ENCODE measurements at places on chromosomes 4 and X.

DNA sequence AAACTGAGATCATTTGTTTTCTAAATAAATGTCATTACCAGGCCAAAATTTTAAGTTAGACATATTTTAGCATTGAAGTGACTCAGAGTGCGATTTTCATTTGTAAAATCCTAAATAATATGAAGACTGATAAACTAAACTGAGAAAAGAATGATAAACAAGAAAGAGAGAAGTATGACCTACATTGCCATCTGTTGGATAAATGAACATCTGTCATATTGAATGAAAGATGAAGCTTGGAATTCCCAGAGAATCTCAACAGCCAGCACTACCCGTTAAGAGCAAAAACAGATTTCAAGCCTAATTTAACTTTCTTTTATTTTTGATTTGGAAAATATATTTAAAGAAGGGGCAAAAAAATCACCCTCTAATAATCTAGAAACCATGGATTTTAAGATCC is 591.0 kb upstream of the ATOH1 start:
- DNase-seq = no peak

DNA sequence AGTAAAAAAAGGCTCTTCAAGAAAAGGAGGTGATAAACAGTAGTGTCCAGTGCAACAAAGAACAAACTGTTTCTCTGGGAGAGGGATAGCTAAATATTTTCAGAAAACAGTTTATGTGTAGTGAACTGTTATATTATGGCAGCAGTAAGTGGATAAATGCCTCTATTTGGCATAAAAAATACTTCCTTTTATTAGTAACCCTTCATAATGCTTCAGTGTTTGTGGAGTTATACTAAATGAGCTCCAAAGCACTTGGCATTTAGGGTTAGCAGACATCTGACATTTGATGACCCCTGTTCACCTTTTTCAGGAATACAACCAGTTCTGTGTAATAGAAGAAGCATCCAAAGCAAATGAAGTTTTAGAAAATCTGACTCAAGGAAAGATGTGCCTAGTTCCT is 31.9 kb downstream of the TRAPPC11 start:
- no peak for DNase-seq

- DNase-seq = no peak
Observed at GRCh38 chr4:48787056-48787455, 7.0 kb upstream of the FRYL start.

GRCh38 chr4:82667761-82668480 is 106.1 kb upstream of the TMEM150C start:
- no peak for DNase-seq

DNA sequence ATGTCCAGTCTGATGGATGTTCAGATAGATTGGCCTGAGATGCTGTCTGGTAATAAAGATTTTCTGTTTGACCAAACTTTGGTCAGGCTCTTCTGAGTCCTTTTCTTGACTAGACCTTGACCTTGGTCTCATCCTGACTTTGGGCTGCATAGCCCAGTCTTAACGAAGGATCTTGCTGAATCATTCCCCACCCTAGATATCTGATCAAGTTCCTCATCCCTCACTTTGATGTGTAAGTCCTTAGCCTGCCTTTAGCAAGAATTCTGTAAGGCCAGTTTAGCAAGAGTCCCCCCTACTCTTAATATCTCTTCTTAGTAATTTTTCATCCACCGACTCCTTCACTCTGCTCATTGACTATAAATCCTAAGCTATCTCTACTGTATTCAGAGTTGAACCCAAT is 244.4 kb upstream of the JADE1 start:
- no peak for DNase-seq

All from activated T-cell treated with anti-CD3 and anti-CD28 coated beads, Interleukin-2, amount 50 U/mL, for 1 hour (primary cell).